Activated CD8-positive, alpha-beta memory T cell treated with anti-CD3 and anti-CD28 coated beads for 4 hours (primary cell): ENCODE measurements at places on chromosomes 4 and X.

DNA sequence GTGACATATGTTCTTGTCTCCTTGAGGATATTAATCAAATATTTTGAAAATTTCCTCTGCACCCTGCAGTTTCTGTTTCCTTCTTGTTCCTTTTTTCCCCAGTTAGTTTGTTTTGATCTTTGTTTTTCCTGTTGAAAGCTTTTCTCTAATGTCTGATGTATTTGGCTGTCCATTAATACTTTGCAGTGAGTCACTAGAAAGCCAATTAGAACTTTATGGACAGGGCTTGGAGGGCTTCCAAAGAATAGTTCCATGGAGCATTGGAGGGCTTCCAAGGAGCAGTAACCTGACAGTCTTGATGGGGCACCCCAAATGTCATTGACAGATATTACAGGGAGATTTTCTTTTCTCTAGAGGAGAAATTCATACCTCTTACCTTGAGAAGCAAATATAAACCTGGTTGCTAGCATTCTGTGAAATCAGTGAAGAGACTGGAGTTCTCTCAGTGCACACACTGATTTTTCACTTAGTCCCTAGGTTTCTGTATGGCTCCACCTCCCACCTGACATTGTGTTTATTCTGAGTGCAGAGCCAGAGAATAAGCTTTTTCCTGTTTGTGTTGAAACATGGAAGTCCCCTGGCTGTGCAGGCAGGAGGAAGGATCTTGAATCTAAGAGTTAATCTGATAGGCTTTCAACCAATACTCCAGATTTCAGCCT, 26.5 kb downstream of the SPARCL1 start:
- DNase-seq: no peak

- DNase-seq: no peak
Measured at GRCh38 chr4:38491854-38492478, 172.0 kb upstream of the KLF3 start.

DNA sequence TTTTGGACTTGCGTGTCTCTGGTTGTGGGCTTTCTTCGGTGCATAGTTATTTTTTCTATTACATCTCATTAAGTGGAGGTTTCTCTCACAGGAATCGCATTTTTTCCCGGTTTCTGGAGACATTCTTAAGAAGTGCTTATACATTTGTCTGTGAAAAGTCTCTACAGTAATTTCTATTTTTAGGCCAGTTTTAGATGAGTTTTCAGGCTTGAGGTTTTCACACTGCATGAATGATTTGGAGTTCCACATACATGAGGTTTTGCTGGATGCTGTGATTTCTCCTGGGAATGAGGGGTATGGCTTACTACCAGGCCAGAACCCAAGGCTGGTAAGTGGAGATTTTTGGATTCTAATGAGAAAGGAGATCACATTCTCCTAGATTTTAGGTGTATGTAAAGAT, 422.6 kb upstream of the SLIT2 start:
- no peak for DNase-seq

GRCh38 chr4:153520801-153521329, 54.7 kb downstream of the TMEM131L start:
- DNase-seq: no peak

- DNase-seq: no peak
Measured at GRCh38 chrX:143095321-143095720, 69.6 kb downstream of the SPANXN4 start.

DNA sequence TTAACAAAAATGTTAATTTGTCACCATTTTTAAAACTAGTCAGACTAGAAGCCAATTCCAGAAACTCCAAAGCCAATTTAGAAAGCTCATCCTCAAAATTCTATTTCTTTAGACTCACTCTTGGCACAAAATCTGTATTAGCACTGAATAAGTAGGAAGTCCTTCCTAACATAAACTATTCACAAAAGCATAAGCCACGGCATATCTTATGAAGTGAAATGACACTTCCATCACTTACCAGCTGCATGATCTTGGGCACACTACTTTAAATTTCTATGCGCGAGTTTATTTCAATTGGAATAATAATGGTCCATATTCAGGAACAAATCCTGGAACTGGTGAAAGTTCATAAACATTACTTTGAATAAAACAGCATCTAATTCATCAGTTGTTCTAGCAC, 1544.0 kb downstream of the TECRL start:
- no peak for DNase-seq

DNA sequence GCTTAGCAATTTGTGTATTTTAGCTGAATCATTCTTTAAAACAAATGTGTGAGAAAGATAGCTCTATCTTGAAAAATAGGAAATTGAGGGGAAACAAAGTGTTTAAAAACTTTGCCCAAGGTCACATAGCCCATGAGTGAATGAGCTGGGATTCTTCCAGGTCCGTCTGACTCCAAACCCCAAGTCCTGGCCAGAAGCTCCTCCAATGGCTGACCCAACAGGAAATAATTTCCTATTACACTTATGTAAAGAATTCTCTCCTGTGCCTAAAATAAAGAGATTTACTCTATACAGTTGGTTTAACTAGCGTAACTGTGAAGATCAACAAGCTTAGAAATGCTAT, 287.6 kb downstream of the ARHGAP24 start:
- no peak for DNase-seq

DNA sequence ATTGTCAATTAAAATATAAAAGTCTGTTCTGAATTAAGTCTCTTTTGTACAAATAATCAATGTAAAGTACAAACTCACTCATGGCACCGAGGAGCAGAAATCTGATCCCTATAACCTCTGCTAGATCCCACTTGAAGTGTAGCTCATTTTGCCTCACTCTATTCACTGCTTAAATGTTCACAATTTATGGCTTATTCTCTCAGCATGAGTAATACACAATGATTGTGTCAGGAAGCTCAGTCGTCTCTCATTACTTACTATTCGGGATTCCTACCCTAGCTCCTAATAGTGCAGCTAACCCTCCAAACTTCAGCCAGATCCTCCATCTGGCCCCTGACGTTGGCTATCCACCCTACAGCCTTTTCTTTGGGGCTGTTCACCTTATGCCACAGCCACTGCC, 4.7 kb upstream of the AMMECR1 start:
- DNase-seq: no peak

DNA sequence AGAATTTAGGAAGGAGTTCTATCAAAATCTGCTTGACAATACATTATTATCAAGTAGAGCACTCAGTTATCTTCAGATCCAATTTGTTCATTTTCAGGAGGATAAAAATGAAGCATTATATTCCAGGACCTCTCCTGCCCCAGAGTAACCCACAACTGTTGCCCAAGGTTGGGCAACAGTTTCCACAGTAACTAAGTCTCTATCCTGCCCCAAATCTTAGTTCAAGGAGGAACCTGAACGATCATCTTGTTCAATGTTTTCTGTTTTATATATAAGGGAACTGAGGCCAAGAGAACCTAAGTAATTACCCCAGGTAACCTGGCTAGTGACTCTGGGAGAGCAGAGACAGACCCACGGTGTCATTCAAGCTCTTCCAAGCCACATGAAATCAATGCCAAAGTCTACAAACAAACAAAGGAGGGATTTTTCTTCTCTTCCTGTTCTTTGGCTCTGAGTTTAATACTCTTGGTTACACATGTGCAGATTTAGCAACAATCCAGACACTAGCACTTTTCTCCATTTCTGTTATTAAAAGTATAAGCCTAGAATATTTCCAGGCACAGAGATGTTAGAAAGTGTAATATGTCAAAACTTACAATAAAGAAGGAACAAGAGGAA, 105.6 kb downstream of the C4orf51 start:
- no peak for DNase-seq

GRCh38 chr4:39514888-39515401, 12.3 kb downstream of the UGDH start:
- DNase-seq: no peak

DNA sequence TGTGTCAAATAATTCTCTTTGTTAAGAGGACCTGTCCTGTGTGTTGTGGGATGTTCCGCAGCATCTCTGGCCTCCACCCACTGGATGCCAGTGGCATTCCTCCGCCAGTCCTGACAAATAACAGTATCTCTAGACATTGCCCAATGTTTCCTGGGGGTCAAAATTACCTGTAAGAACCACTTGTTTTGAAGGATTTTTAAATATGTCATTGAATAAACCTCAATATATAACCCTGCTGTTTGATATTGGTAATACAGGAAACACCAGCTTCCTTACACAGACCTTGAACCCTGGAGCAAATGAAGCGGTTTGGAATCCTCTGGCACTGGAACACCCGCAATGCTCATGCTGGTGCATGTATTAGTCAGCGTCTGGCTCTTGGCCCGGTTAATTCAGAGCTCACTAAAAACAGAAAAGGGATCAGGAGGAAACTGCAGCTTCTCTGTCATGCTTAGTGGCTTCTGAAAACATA, 101.3 kb downstream of the TBL1X start:
- DNase-seq: no peak

DNA sequence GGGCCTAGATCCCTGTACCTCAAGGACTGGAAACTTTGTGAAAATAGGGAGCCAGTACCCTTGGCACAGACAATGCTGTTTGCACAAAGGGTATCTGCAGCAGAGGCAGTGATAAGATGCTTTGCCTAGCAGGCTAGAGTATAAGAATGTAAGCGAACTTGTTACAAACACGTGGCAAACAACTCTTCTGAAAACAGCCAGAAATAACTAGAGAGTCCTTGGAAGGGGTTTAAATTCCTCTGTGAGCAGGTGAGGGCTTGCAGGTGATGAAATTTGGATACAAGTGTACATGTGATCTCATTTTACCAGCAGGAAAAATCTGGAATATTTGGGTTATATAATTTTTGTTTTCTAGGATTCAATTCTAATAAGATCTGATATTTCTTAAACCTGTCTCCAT, 18.6 kb upstream of the ACSL4 start:
- DNase-seq: no peak

GRCh38 chrX:13927175-13927574, 102.5 kb downstream of the GEMIN8 start:
- no peak for DNase-seq

GRCh38 chr4:164888096-164888715, 11.2 kb downstream of the APELA start:
- no peak for DNase-seq

GRCh38 chr4:17260166-17260907, 251.6 kb downstream of the QDPR start:
- DNase-seq: no peak

- no peak for DNase-seq
Measured at GRCh38 chr4:137608085-137608484, 75.8 kb upstream of the PCDH18 start.

DNA sequence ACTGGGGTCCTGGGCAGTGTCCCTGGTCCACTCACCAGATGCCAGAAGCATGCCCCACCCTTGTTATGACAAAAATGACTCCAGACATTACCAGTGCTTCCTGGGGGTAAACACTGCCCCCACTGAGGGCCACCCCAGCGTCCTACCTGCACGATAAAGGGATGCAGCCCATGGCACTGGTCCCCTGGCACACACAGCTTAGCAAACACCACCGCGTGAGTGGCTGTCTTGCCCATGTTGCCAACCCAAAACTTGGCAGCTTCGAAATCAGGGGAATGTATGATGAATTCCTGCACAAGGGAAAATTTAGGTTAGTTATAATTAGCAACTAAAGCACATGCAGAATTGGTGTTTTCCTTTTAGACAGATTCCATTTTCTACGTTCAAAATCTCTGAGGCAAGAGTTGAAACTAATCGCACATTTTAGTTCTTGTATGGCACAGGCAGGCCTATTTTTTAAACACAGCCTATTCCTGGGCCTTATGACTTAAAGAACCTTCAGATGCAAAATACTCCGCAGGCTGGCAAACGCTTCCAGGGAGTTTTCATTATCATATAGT, 30.4 kb downstream of the ACOX3 start:
- no peak for DNase-seq

GRCh38 chrX:118347131-118347530, 1.2 kb downstream of the WDR44 start:
- DNase-seq: no peak

- DNase-seq: no peak
Measured at GRCh38 chr4:4704267-4704666, 155.2 kb upstream of the MSX1 start.

- DNase-seq: no peak
Measured at GRCh38 chrX:153885208-153885787, 675 bp downstream of the L1CAM start.

GRCh38 chrX:73765776-73766430, 202.9 kb downstream of the CHIC1 start:
- no peak for DNase-seq

GRCh38 chr4:65651751-65652150, 18.5 kb downstream of the EPHA5 start:
- no peak for DNase-seq

GRCh38 chr4:22596409-22596808, 80.5 kb upstream of the ADGRA3 start:
- DNase-seq: no peak

GRCh38 chrX:9555354-9555753, 90.5 kb downstream of the TBL1X start:
- DNase-seq: no peak

GRCh38 chr4:26837993-26838842, 22.4 kb upstream of the STIM2 start:
- DNase-seq: no peak

GRCh38 chrX:2342281-2342688, 158.5 kb downstream of the DHRSX start:
- DNase-seq: no peak

- no peak for DNase-seq
Measured at GRCh38 chr4:14627038-14627437, 375.2 kb upstream of the CPEB2 start.

DNA sequence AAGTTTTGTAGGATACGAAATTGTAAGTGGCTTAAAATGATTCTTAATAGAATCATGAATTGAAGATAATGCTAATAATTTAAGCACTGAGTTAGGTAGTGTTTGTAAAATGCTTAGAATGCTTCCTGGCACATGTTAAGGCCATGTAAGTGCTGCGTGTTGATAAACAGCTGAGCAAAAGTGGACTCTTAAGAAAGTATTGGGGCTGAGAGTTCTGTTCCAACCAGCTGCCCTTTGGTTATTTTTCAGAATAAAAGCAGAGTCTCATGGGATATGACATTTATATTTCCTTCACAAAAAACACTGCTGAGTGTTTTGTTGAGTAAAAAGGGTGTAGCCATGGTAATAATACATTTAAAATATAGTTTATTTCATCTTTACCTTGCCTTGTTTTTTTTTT, 42.5 kb downstream of the HTT start:
- DNase-seq: no peak

- DNase-seq: no peak
Measured at GRCh38 chr4:182582245-182582644, 334.9 kb downstream of the DCTD start.

- no peak for DNase-seq
Measured at GRCh38 chrX:135009057-135009610, 13.2 kb downstream of the RTL8B start.

DNA sequence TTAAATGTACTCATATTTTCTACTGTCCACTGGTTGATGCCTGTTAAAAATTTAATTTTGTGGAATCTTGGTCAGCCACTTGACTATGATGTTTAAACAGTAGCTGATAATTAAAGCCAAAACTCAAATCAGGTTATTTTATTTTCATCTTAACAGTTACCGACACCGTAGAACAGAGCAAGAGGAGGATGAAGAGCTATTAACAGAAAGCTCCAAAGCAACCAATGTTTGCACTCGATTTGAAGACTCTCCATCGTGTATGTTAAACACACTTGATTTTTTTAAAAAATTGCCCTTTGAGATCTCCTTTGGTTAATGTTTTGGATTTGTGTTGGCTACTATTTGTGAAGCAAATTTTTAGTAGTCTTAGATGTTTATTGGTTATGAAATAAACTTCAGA, 10.7 kb downstream of the SMARCA5 start:
- no peak for DNase-seq

- no peak for DNase-seq
Measured at GRCh38 chr4:82638479-82638878, 76.7 kb upstream of the TMEM150C start.

GRCh38 chr4:108703370-108703769, 53.0 kb downstream of the OSTC start:
- no peak for DNase-seq
